ENCODE measurements at places on chromosomes 11 and 22. TPM values are rescaled to one million over a fixed set of nuclear protein-coding genes. Genes with fewer than 3 reads are reported as not detected.

The CCDC73 gene
- 0.06 TPM for total RNA-seq

The ARRB1 gene
- 301 TPM for total RNA-seq

The CD248 gene
- total RNA-seq: 1.3 TPM

The ENTHD1 gene
- not detected for total RNA-seq

The RBX1 gene
- 77.9 TPM for total RNA-seq

The PTPN5 gene
- not detected for total RNA-seq

The RAG1 gene
- 1.4 TPM for total RNA-seq

Data from bladder microvascular endothelial cell (primary cell).